ENCODE measurements at places on chromosomes 3 and 15. TPM values are rescaled to one million over a fixed set of nuclear protein-coding genes. Genes with fewer than 3 reads are reported as not detected.

Gene FRMD5
- 1.5 TPM for total RNA-seq

Gene CASR
- total RNA-seq, result not detected

Gene FANCD2OS
- not detected for total RNA-seq

Gene ITIH4
- total RNA-seq, result 0.40 TPM

Gene LOXL1
- 1.1 TPM for total RNA-seq

Gene LINGO1
- 0.22 TPM for total RNA-seq

Gene RAD18
- total RNA-seq, result 6.1 TPM

Data from lung microvascular endothelial cell (primary cell).